ENCODE measurements at places on chromosomes 3 and 15.

- DNase-seq: no peak
Measured at GRCh38 chr15:56844892-56845291, 73.6 kb upstream of the TCF12 start.

GRCh38 chr15:50906954-50907600 is 1.4 kb upstream of the AP4E1 start:
- DNase-seq: peak; percentile 50

GRCh38 chr15:50953302-50953701 is 44.8 kb downstream of the AP4E1 start:
- DNase-seq: no peak

- DNase-seq: no peak
Measured at GRCh38 chr3:6861625-6862000, 698 bp downstream of the GRM7 start.

DNA sequence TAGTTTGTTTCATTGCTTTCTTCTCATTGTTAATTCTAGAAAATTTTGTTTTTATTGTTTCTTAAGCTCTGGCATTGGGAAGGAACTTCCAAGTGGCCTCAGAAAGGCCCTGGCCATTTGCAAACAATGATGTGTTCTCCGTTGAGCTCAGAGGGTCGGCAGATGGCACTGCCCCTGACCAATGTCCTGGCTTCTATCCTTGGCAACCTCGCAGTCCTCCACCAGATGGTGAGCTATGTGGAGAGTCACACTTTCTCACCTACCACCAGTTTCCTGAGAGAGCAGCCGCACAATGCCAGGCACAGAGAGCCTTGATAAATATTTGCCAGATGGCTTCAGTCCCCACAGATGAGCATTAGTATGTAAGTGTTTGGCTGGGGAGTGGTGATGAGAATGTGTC is 343.7 kb downstream of the EPHB1 start:
- no peak for DNase-seq

- no peak for DNase-seq
Measured at GRCh38 chr15:87672309-87673288, 583.9 kb downstream of the NTRK3 start.

GRCh38 chr3:71453822-71454511 is 129.6 kb downstream of the FOXP1 start:
- no peak for DNase-seq

GRCh38 chr3:114449271-114450007 is 155.6 kb downstream of the TIGIT start:
- DNase-seq: no peak

GRCh38 chr3:105806359-105806758 is 62.5 kb downstream of the CBLB start:
- no peak for DNase-seq

DNA sequence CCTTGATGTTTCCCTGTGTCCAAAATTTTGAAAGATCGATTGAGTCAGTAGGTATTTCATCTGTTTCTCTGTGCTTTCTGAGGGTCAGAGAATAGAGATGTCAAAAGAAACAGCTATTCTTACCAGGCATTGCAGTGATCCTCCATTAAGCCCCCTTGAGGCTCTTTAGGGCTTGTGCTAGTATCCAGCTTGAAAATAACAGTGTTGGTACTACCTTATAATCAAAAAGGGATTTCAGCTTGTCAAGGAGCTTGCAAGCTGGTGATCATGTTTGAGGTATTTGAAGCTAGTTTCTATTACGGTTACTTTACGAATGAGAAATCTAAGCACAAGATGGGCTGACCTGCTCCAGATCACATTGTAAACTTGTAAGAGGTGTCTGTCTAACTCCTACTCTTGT is 103.4 kb downstream of the EDEM1 start:
- DNase-seq: no peak

DNA sequence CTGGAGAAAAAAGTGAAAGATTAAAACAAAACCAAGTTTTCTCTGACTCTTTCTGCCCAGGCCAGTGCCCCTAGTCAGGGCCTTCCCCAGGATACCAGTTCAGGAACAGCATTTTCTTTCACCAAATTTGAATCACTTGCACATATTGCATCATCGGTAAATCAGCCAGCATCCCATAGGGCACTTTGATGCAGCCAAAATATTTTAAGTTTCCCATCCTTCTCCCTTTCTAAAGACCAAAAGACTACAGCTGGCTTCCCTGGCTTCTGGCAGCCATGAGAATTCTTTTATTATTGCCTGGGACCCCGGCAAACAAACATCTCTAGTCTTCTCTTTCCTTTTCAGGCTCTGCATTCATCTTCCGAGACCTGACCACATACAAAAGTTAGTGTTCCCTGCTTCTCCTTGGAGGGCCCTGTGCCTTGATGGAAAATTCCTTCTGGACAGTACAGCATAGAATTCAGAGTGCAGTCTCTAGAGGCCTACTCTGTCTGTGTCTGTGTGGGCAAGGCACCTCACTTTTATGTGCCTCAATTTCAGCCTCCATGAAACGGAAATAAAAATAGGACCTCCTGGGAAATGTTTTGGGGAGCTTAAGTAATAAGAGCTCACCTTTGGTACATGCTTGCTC is 348.0 kb downstream of the VPS13C start:
- DNase-seq: no peak

DNA sequence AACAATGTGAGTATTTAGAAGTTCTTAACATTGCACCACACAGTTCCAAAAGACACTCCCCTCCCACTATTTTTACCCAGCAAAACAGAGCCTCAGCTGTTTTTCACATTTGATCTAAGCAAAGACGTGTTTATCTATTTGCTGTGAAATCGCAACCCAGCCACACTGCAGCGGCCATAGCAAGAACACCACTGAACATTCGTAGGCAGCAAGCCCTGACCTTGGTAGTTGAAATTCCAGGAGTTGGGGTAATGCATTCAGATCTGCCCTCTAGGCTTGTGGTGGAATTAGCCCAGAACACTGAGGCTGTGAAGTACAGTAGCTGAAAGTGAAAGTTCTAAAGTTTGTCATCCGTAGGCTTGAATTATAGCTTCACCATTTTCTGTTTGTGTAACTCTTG is 17.1 kb upstream of the SLC24A5 start:
- DNase-seq: no peak

- DNase-seq: no peak
Measured at GRCh38 chr3:42654331-42655201, 1.1 kb downstream of the ZBTB47 start.

DNA sequence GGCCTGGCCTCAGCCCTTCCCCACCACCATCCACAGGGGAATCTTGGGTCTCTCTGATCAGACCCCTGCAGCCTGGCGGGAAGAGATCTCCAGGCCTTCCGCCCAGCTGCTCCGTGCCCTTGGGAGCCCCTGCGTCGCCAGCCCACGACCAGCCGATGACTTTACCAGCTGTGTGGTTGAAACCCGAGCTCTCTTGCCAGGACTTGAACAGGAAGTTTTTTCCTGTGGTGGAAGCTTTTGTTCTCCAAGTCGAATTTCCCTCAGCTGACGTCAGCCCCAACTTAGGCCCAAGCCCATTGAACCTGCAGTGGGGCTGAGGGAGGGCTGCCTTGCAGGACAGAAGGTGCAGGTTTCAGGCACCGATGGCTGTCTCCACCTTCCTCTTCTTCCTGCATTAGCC is 51.7 kb upstream of the SMAD3 start:
- no peak for DNase-seq

GRCh38 chr15:95567686-95568085 is 762.8 kb upstream of the NR2F2 start:
- DNase-seq: no peak

DNA sequence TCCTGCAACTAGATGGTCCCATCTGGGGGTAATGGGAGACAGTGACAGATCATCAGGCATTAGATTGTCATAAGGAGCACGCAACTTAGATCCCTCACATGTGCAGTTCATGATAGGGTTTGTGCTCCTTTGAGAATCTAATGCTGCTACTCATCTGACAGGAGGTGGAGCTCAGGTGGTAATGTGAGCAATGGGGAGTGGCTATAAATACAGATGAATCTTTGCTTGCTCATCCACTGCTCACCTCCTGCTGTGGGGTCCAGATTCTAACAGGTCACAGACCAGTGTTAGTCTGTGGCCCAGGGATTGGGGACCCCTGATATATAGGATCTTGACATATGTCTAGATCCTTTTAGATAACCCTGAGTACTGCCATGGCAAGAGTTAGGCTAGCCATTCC is 52.7 kb downstream of the RASGRF1 start:
- DNase-seq: no peak

GRCh38 chr3:46184469-46184868 is 23.6 kb downstream of the CCR1 start:
- no peak for DNase-seq

GRCh38 chr3:63762180-63762579 is 56.9 kb upstream of the C3orf49 start:
- DNase-seq: no peak
